PC-9 (cell line): ENCODE measurements at places on chromosomes 11 and 22.

DNA sequence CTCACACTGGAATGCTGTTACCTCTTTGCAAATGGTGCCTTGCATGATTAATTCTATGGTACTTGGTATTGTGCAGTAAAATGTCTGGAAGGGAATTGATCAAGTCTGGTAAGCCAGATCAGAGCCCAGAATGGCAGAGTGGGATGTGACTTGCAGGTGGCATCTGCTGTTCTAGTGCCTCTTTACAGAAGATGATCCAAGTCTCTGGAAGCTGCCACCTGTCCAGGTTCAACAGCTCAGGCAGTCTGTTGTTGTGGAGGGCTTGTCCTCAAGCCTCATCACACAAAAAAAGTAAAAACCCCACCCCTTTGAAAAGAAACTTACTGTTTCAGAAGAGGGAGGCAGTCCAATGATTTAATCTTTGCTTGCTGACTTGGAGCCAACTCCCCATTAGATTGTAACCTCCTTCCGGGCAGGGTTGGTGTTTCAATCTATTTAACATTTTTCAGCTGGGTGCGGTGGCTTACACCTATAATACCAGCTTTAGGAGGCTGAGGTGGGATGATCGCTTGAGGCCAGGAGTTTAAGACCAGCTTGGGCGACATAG is 17.1 kb downstream of the ZNRF3 start:
- no peak for DNase-seq

- no peak for DNase-seq
These were observed 129.4 kb downstream of the OSBP2 start for GRCh38 chr22:30824096-30824495.

GRCh38 chr11:45096636-45097035 is 49.8 kb upstream of the PRDM11 start:
- no peak for DNase-seq

- DNase-seq, result no peak
These were observed 8.6 kb upstream of the POLDIP3 start for GRCh38 chr22:42623301-42623751.

GRCh38 chr11:103618528-103618927 is 417.9 kb upstream of the DDI1 start:
- no peak for DNase-seq
